Stimulated activated CD4-positive, alpha-beta T cell treated with anti-CD3 and anti-CD28 coated beads, Interleukin-1b, Interleukin-23, amount 100 ng/mL, for 48 hours (primary cell): ENCODE measurements at places on chromosomes 11 and 22.

GRCh38 chr11:46392421-46393230 is 1.1 kb upstream of the CHRM4 start:
- peak; percentile 68 for DNase-seq

- peak; percentile 17 for DNase-seq
Measured at GRCh38 chr22:20810645-20811044, 36.7 kb downstream of the SERPIND1 start.

- no peak for DNase-seq
Measured at GRCh38 chr22:38271927-38272372, 860 bp downstream of the TMEM184B start.

GRCh38 chr11:27158456-27159334 is 118.1 kb downstream of the BBOX1 start:
- DNase-seq: no peak

DNA sequence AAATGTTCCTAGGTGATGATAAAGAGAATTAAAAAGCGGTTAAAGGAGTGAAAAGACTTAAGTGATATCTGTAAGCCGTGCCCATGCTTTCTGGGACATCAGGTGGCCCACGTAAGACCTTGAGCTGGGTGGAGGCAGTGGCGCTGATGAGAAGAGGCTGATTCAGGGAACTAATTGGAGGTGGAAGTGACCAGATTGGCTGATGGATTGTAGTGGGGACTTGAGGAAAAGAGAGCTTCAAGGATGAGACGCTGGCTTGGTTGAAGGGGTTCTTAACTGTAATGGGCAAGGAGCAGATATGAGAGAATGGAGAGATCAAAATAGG is 69.1 kb upstream of the EP300 start:
- no peak for DNase-seq

GRCh38 chr11:83951521-83951920 is 665.4 kb upstream of the CCDC90B start:
- DNase-seq: no peak

GRCh38 chr11:44057340-44057739 is 8.7 kb upstream of the ACCS start:
- DNase-seq: no peak

GRCh38 chr11:70577948-70578347 is 179.6 kb downstream of the CTTN start:
- no peak for DNase-seq

- DNase-seq: peak; percentile 86
Measured at GRCh38 chr11:14907411-14908213, 15.6 kb upstream of the CYP2R1 start.

DNA sequence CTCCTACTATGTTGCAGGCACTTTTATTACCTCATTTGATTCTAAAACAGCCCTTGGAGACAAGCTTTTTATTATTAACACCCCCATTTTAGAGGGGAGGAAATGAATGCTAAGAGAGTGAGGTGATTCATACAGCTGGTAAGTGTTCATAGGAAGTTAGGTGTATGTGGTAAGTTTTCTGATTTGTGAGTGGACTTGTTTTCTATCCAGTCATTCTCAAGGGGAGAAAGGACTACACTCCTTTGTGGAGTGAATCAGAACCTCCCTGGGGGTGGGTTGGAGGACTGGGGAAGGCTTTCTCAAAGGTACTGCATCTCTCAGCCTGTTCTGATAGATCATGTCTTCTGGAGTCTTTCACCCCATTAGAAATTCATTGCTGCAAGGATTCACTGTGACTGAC is 23.5 kb downstream of the PKNOX2 start:
- DNase-seq: no peak

- no peak for DNase-seq
Measured at GRCh38 chr11:133953547-133953946, 3.2 kb downstream of the IGSF9B start.

DNA sequence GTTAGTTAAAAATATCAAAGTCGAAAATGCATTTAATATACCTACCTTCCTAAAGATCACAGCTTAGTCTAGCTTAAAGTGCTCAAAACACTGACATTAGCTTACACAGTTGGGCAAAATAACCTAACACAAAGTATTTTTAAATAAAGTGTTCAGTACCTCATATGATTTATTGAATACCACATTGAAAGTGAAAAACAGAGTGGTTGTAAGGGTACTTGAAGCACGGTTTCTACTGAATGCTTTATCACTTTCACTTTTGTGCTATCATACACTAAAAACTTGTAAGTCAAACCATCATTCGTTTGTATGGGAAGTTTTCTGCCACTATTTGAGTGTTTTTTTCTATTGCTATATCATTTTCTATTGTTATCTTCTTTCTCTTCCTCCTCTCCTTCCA is 36.6 kb downstream of the ZBTB44 start:
- DNase-seq: no peak

GRCh38 chr22:30810105-30810504 is 115.4 kb downstream of the OSBP2 start:
- DNase-seq: peak; percentile 5

DNA sequence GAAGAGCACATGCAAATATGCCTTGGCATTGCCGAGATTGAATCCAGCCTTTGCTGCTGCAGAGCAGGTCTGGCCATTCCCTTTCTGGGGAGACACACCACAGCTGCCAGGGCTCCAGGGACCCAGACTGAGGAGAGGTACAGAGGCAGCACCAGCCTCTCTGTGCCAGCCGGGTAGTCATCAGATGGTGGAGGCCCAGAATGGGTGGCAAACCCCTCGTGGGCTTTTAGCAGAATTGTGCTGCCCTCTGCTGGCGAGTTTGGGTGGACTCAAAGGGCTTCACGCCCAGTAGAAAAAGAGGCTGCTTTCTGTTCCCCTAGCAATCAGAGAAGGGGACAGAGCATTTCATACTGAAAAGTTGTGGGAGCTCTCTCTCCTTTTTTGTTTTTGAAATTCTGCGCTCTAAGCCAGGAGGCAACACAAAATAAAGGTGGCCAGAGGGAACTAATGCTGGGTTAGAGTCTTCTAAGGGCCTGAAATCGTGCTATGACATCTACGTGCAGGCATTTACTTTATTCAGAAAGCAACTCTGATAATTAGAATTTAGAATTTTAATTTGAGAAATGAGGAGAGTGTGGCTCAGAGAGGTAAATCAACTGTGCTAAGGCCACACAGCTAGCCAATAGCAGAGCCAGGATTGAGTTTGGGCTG is 158.8 kb upstream of the NAV2 start:
- DNase-seq: peak; percentile 76

DNA sequence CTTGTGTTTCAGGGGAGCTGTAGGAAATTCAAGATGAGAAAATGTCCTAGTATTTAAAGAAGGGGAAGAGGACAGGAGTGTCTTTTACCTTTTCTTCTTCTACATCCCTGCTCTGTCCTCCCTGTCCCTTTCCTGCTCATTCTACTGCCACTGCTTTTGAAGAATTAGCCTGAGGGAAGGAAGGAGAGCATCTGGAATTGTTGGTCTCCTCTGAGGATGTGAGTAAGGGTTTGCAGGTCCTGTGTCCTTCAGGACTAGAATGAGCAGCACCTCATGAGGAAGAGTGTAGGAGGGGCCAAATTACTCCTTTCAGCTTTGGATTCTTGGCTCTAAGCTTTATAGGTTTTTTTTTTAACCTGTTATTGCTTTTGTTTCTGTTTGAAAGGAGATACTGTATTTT is 24.2 kb downstream of the SNU13 start:
- no peak for DNase-seq
